Cerebellar cortex (tissue), 1 donor: ENCODE measurements at places on chromosomes 6 and 20.
A peak's percentile ranks its signal among the peaks of the same experiment; 100 is the strongest.

- no peak for DNase-seq
These were observed 6.1 kb downstream of the ANKRD6 start for GRCh38 chr6:89439014-89439413.

- no peak for DNase-seq
These were observed 163.2 kb downstream of the PDE7B start for GRCh38 chr6:136014454-136015437.

GRCh38 chr6:98039904-98040607 lies 757.0 kb upstream of the MMS22L start:
- DNase-seq = peak; percentile 6

DNA sequence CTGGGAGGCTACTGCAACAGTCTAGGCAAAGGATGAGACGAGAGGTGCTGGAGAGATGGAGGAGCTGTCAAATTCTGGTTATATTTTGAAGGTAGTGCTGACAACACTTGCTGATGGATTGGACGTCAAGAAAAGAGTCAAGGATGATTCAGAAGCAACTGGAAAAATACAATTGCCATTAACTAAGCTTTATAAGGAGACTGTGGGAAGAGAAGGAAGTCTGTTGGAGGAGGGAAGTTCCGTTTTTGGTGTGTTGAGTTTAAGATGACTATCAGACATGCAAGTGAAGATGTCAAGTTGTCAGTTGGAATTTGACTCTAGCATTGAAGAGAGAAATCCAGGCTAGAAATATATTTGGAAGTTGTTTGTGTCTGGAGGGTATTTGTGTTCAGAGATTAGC lies 358.1 kb downstream of the RNGTT start:
- DNase-seq = no peak

GRCh38 chr6:166023273-166023989 lies 144.2 kb downstream of the TBXT start:
- no peak for DNase-seq

DNA sequence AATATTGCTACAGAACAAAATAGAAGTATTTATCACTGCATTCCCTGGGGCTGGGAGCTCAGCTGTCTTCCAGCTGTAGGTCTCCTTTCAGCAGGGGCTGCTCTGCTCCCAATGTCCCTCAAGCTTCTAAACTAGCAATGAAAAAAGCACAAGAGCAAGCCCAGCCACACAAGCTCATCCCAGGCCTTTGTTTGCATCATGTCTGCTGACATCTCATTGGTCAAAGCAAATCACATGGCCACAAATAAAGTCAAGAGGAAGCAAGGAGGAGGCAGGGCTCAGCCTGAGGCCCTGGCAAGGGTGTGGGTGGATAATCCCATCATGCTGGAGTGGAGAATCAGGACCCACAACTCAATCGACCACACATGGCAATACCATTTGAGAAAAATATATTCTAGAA lies 2.2 kb upstream of the BFSP1 start:
- DNase-seq = peak; percentile 29

GRCh38 chr6:52221302-52221701 lies 23.0 kb downstream of the IL17F start:
- no peak for DNase-seq

DNA sequence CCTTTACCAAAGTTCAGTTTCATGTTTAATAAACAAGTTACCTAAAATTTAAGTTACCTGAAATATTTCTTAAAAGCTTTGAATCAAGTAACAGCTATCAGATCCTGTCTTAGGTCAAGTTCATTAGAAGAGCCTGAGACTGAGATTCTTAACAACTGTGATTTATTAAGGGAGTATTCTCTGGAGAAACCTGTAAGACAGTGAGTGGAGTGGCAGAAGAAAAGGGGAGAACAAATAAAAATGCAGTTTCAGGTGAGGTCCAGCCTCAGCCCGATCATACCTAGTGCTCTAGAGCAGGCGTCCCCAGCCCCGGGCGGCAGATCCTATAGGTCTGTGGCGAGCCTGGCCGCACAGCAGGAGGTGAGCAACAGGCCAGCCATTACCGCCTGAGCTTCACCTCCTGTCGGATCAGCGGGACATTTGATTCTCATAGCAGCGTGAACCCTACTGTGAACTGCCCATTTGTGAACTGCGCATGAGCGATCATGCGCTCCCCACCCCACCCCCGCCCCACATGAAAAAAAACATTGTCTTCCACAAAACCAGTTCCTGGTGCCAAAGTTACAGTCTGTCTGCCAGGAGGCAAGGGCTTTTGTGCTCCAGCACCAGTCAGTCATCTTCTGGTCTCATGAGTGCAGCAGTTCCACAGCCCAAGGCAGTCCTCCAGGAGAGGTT lies 59.2 kb upstream of the ADGRB3 start:
- DNase-seq = peak; percentile 83

DNA sequence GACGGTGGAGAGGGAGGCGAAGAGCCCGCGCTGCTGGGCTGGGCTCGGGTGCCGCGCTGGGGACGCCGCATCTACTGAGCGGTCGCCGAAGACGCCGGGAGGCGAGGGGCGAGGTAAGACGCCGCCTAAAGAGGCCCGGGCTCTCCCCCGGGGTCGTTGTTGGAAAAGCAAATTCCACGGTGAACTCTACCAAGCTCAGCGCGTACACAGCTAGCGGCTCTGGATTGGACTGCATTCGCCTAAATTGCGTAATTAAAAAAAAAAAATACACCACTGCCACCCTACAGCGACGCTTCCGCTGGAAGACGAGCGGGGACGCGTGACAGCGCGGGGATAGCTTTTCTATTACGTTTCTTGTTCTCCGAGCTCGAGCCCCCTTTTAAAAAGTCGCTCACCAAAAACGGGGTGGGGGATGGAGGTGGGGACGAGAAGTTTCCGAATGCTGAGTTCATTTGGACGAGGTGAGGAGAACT lies 92.0 kb upstream of the PRDM1 start:
- DNase-seq = peak; percentile 47

DNA sequence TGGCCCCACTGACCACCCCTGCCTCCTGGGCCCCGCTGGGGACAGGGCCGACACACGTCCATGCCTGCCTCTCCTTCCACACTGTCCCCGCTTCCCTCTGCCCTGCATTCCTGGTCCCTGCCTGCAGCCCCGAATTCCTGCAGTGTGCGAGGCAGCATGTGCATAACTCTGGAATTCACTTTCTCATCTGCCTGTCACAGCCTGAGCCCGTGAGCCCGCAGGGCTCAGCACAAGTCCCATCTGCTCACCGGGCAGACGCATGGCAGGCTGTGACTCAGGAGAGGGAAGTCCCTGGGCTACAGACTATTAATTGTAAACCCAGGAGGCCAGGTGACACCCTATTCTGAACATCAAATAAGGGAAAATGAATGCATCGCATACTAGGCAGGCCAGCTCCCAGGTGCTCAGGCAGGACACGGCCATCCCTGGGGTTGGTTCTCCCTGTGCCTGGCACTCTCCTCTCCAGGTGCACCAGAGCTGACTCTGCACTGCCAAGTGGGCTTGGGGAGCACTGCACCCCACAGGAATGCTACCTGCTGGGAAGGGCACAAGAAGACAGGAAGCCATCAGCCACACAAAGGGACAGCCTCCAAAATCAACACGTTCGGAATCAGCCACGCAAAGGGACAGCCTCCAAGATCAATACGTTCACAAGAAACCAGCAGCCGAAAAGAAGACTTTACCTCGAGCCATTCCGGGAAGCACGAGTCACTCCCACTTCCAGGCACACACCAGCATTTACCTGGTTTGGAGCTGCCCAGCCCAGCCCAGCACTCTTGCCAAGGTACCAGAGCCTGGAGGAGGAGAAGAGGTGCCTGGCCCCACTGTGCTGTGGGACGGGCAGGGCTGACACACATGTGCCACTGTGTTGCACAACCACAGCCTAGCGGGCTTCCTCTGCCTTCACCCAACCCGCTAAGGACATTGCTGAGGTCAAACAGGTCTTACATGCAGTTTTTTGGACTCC lies 65.9 kb downstream of the DLL1 start:
- no peak for DNase-seq

GRCh38 chr20:37179683-37180524 lies 556 bp upstream of the MROH8 start:
- no peak for DNase-seq

GRCh38 chr6:152625213-152625612 lies 11.9 kb downstream of the SYNE1 start:
- no peak for DNase-seq

DNA sequence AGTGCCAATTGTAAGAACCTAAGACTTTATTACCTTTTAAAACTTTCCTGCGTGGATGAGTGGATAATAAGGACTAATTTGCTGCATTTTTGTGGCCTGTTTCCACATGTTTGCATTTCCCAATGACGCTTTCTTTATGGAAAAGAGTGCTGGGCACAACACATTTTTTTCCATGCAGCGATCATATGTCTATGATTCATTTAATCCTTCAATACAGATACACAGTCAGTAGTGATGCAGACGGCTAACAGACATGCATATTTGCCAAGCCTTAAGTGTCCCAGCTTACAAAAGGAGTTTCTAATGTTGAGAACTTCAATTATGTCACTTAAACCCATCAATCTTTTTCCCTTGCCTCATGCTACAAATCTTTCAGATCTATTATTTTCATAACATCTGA lies 239.8 kb upstream of the PREP start:
- DNase-seq = no peak

- no peak for DNase-seq
These were observed 49.4 kb upstream of the TULP1 start for GRCh38 chr6:35562060-35562459.

GRCh38 chr6:71406865-71407860 lies 118.6 kb downstream of the OGFRL1 start:
- no peak for DNase-seq

DNA sequence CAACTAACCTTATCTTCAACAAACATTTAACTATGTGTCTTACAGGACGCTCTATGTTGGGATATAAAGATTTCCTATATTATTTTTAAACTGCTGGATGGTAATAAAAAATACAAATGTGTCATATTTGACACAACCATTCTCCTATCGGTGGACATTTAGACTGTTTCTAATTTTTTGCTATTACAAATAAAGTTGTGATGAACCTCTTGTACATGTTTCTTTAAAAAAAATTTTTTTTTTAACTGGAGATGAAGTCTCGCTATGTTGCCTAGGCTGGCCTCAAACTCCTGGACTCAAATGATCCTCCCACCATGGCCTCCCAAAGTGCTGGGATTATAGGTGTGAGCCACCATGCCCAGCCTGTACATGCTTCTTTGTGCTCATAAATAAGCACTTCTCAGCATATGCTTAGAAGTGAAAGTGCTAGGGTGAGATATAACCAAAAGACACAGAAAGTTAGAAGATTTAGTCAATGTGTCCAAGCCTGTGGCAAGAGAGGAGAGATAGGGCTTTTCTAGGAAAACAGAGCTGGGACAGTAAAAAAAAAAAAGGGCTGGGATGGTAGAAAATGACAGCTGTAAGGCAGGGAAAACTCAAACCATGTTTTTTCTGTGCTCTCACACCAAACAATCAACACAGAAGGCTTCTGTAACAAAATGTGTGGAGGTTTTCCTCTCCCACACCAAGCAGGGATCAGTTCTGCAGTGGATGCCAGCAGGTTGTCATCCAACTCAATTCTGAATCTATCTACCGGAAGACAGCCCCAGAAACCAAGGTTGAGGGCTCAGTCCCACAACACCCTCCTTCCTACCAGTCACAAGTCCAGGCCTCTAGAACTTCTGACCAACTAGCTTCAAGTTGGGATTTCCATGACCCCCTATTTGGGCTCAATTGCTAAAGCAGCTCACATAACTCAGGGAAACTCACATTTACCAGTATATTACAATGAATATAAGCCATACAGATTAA lies 70.0 kb upstream of the SMIM29 start:
- DNase-seq = no peak

DNA sequence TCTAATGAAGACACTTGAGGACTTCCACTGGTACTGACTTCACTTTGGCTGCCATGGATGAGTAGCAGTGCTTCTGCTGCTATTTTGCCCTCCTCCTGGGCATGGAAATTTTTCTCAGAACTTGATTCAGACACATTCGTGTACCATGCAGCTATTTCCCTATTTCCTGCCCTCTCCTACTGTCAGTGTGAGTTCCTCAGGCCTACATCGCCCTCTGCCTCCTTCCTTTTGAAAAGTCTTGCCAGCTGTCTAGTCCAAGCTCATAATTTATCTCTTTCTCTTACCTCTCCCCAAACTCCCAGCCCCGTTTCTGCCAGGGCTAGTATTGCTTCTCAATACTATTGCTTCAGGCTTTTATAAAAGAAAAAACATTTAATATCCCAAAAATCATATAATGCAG lies 470.2 kb downstream of the ADGRB3 start:
- no peak for DNase-seq

DNA sequence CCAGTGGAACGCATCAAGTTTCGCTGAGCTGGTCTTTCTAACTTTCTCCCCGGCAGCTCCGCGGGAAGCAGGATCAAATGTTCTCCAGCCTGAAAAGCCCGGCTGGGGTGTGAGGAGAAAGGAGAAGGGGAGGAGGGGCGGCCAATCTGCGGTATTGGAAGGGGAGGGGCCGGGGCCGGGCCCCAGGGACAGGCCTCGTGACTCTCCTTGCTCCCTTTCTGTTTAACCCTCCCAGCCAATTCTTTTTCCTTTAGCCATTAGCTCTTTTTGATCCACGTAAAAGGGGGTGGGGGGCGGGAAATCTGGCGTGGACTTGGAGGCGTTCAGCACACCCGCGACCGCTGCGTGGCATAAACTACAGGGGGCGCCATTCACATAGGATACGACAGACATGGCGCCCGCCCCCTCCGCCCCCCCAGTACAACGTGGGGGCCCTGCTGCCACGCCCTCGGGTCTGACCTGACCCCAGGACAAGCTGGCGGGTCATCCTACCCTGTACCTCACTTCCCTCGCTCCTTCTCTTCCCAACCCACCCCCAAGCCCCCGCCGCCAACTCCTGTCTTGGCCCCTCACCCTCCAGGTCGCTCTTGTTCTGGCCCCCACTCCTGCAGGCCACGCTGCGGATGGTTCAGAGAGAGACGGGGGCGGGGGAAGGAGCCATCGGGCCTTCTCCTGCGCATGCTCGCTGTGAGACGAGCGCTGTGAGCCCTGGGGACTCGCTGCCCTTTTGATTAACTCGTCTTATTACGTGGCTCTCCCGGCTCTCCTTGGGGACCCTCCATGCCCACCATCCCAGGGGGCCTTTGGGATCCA lies 7.8 kb upstream of the MDGA1 start:
- peak; percentile 93 for DNase-seq
